ENCODE measurements at places on chromosomes 12 and 14. TPM values are rescaled to one million over a fixed set of nuclear protein-coding genes. Genes with fewer than 3 reads are reported as not detected.
A peak's percentile ranks its signal among the peaks of the same experiment; 100 is the strongest.

- H3K36me3 ChIP-seq = peaks cover 32% of the 10 kb centered on the region
- H3K4me3 ChIP-seq = no peak overlapping the region
- DNase-seq = no peak
- H3K27ac ChIP-seq = no peak overlapping the region
- H3K4me1 ChIP-seq = no peaks in the 10 kb centered on the region
Measured at GRCh38 chr14:65042296-65042695, 55.6 kb downstream of the FNTB start.

Gene CMKLR1
- 19.6 TPM for polyA plus RNA-seq

- H3K27ac ChIP-seq = no peak overlapping the region
- no peak for DNase-seq
- no peak overlapping the region for H3K4me3 ChIP-seq
- H3K27me3 ChIP-seq = peaks cover 3% of the 10 kb centered on the region
Measured at GRCh38 chr12:5348491-5348890, 83.4 kb upstream of the NTF3 start.

Gene MEG3
- polyA plus RNA-seq = 5.9 TPM

GRCh38 chr12:56206452-56207166, 15.1 kb downstream of the RNF41 start:
- H3K4me3 ChIP-seq = no peak overlapping the region
- no peaks in the 10 kb centered on the region for H3K27me3 ChIP-seq
- H3K36me3 ChIP-seq = peaks cover 49% of the 10 kb centered on the region
- H3K4me1 ChIP-seq = no peaks in the 10 kb centered on the region
- peak; percentile 56 for DNase-seq

DNA sequence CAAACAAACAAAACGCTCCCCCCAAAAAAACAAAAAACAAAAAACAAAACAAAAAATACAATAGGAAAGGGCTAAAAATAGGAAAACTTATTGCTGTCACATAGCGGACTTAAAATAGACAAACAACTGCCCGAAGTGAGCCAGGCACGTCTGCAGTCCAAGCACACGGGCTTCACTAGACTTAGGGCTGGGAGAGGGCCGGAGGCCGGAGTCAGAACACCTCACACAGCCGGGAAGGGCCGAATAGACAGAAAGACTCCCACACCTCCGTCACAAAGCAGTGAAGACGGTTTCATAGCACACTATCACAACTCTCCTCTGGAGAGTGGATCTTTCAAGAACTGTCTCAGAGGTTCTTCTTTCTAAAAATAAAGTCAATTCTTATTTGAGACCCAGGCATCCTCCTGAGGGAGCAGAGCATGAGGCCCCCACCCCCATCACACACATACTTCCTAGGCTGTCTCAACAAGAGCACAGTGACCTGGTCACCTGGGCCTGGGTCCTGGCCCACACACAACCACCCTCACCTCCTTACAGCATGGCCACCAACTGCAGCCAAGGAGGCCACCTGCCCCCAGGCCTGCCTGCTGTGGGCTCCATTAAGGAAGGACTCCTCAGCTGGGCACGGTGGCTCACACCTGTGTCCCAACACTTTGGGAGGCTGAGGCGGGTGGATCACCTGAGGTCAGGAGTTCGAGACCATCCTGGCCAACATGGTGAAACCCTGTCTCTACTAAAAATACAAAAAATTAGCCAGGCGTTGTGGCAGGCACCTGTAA, 6.7 kb downstream of the BAG5 start:
- peaks cover 13% of the 10 kb centered on the region for H3K4me1 ChIP-seq
- no peaks in the 10 kb centered on the region for H3K27me3 ChIP-seq
- no peak overlapping the region for H3K27ac ChIP-seq
- no peak overlapping the region for H3K4me3 ChIP-seq

DNA sequence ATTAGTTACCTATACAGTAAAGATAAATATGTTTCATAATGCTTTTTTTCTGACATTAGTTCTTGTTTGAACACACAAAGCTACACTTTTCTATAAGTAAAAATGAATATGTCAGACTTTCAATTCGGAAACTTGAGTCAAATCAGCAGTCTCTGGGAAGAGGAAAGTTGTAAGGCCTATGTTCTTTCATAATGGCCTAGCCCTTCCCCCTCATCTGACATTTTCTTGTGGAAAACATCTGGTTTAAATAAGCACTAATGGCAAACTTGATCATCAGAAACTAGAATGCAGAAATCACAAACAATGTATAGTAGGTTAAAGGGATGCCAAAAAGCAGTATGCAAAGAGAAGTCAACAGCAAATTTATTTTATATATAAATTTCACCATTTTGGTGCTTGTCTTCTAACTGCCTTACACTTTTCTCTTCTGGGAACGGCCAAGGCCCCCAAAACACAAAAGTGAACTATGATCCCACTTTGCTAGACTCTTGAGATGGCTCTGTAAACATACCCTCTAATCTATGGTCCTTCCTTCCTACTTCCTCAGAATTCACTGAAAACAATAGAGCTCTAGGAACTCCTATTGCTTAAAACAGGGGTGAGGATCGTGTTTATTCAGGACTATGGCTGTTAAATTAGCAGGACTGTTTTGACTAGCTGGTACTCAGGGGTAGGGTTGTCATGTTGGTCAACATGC, 444.1 kb downstream of the RAD51B start:
- DNase-seq = peak; percentile 95
- no peaks in the 10 kb centered on the region for H3K27me3 ChIP-seq
- H3K4me3 ChIP-seq = no peak overlapping the region
- H3K27ac ChIP-seq = no peak overlapping the region
- no peaks in the 10 kb centered on the region for H3K36me3 ChIP-seq

DNA sequence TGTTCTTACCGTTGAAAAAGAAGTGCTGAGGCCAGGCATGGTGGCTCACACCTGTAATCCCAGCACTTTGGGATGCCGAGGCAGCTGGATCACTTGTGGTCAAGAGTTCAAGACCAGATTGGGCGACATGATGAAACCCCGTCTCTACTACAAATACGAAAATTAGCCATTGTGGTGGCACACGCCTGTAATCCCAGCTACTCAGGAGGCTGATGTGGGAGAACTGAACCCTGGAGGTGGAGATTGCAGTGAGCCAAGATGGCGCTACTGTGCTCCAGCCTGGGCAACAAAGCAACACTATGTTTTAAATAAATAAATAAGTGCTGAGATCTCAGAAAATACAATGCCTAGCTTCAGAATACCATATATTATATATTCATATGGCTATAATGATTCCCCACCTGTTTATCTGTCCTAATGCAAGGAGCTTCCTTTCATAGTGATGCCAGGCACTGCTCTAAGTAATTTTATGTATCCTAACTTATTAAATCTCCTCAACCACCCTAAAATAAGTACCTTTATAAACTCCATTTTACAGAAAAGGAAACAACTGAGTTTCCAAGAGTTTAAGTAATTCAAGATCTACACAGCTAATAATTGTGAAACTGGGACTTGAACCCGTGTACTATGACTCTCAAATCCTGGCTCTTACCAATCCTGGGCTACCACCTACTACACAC, 7.3 kb downstream of the PHLDA1 start:
- H3K27ac ChIP-seq = no peak overlapping the region
- H3K4me3 ChIP-seq = no peak overlapping the region
- no peaks in the 10 kb centered on the region for H3K27me3 ChIP-seq
- DNase-seq = no peak
- peaks cover 34% of the 10 kb centered on the region for H3K4me1 ChIP-seq

Data from lung (tissue), 17 donors.